ENCODE measurements at places on chromosomes 2 and 18. TPM values are rescaled to one million over a fixed set of nuclear protein-coding genes. Genes with fewer than 3 reads are reported as not detected.

XIRP2 gene
- total RNA-seq: not detected

RTP5 gene
- 0.29 TPM for total RNA-seq

PGAP1 gene
- total RNA-seq: 19.2 TPM

SMYD1 gene
- not detected for total RNA-seq

DNA sequence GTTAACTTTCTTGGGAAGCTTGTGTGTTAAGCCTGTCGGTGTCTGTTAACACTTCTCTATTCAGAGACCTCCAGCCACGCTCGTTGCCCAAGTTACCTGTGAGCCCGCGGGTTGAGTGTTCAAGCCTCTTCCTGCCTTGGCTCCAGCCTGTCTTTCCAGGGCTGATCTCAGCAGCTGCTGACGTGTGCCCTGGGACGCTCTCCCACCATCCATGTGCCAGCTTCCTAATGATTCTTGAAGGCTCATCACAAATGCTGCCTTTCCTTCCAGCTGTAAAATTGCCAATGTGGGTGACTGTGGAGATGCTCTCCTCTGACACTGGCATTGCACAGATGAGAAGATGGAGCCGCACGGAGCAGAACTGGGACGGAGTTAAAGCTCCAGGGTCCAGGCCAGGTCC is 6.1 kb downstream of the RNF144A start:
- no peak overlapping the region for H3K27ac ChIP-seq
- peaks cover 39% of the 10 kb centered on the region for H3K36me3 ChIP-seq
- H3K4me1 ChIP-seq: peaks cover 67% of the 10 kb centered on the region
- no peaks in the 10 kb centered on the region for H3K27me3 ChIP-seq
- no peak overlapping the region for H3K4me3 ChIP-seq

GRCh38 chr18:49976001-49976400 is 162.7 kb upstream of the ACAA2 start:
- no peak overlapping the region for H3K27ac ChIP-seq
- peaks cover 3% of the 10 kb centered on the region for H3K27me3 ChIP-seq
- DNase-seq: no peak
- H3K4me3 ChIP-seq: no peak overlapping the region

DNA sequence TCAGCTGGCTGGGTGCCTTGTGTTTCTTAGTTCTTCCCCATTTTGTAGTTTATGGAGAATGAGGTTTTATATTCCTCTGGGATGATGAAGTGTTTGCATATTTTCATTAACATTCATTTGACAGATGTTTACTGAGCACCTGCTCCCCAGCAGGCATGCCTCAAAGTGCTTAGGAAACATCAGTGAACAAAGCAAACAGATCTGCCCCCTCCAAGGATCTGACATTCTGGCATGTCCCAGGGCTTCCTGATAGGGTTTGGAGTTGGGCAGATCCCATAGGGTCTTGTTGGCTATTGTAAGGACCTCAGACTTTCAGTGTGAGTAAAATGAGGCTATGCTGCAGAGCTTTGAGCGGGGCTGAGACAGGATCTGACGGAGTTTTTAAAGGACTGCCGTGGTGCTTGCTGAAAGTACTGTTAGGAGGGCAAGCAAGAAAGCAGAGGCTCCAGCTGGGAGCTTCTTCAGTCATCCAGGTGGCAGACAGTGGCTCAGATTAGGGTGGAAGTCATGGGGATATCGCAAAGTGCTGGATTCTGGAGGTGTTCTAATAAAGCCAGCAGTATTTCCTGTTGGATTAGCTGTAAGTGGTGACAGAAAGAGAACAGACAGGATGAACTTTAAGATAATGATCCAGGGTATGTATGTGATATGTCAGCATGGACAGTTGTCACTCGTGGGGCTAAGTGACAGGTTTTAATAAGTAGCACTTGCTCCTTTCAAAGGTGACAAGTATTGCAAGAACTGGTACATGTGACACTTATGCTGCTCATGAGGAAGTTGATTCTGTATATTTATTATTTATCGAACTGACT is 11.3 kb upstream of the IAH1 start:
- peaks cover 12% of the 10 kb centered on the region for H3K4me1 ChIP-seq
- DNase-seq: no peak
- no peak overlapping the region for H3K4me3 ChIP-seq
- H3K36me3 ChIP-seq: peaks cover 24% of the 10 kb centered on the region
- H3K27me3 ChIP-seq: no peaks in the 10 kb centered on the region

DNA sequence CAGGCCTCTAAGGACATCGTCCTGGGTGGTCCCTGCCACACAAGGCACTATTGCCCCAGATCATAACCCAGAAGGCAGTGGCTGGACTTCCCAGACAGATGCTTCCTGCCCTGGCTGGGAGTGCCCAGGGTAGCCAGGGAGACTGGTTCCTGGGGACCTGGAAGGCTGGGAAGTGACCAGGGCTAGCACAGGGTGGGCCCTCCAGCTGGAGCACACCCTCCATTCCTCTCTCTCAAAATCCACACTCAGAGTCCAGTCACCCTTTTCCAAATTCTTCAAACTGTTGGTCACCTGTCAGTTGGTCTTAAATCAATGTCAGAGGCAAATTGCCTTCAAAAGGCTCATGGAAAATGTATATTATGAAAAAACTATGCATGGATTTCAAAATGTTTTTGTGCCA is 11.6 kb upstream of the TUBB6 start:
- H3K36me3 ChIP-seq: no peaks in the 10 kb centered on the region
- H3K27ac ChIP-seq: no peak overlapping the region
- H3K4me3 ChIP-seq: no peak overlapping the region
- peaks cover 3% of the 10 kb centered on the region for H3K27me3 ChIP-seq
- no peaks in the 10 kb centered on the region for H3K4me1 ChIP-seq
- DNase-seq: no peak

GRCh38 chr2:15844211-15844801 is 96.0 kb upstream of the MYCN start:
- H3K36me3 ChIP-seq: no peaks in the 10 kb centered on the region
- no peaks in the 10 kb centered on the region for H3K27me3 ChIP-seq
- DNase-seq: no peak
- H3K27ac ChIP-seq: no peak overlapping the region

GRCh38 chr2:85828725-85829124 is 60.1 kb downstream of the ST3GAL5 start:
- no peak overlapping the region for H3K4me3 ChIP-seq
- no peak overlapping the region for H3K27ac ChIP-seq
- H3K36me3 ChIP-seq: no peaks in the 10 kb centered on the region

GRCh38 chr2:141941210-141941714 is 189.6 kb downstream of the LRP1B start:
- H3K36me3 ChIP-seq: no peaks in the 10 kb centered on the region
- H3K4me1 ChIP-seq: no peaks in the 10 kb centered on the region
- DNase-seq: no peak
- no peak overlapping the region for H3K4me3 ChIP-seq
- H3K27me3 ChIP-seq: no peaks in the 10 kb centered on the region

GRCh38 chr2:165837122-165837521 is 43.1 kb upstream of the GALNT3 start:
- H3K4me1 ChIP-seq: no peaks in the 10 kb centered on the region
- DNase-seq: no peak
- H3K27ac ChIP-seq: no peak overlapping the region
- H3K4me3 ChIP-seq: no peak overlapping the region
- H3K36me3 ChIP-seq: no peaks in the 10 kb centered on the region
- no peaks in the 10 kb centered on the region for H3K27me3 ChIP-seq

GRCh38 chr2:64792995-64793639 is 139.4 kb upstream of the SERTAD2 start:
- no peak overlapping the region for H3K4me3 ChIP-seq
- no peaks in the 10 kb centered on the region for H3K4me1 ChIP-seq
- peaks cover 2% of the 10 kb centered on the region for H3K27me3 ChIP-seq

GRCh38 chr18:61064911-61065310 is 268.3 kb upstream of the CDH20 start:
- no peak for DNase-seq
- H3K27me3 ChIP-seq: no peaks in the 10 kb centered on the region
- no peak overlapping the region for H3K4me3 ChIP-seq
- H3K36me3 ChIP-seq: no peaks in the 10 kb centered on the region

DNA sequence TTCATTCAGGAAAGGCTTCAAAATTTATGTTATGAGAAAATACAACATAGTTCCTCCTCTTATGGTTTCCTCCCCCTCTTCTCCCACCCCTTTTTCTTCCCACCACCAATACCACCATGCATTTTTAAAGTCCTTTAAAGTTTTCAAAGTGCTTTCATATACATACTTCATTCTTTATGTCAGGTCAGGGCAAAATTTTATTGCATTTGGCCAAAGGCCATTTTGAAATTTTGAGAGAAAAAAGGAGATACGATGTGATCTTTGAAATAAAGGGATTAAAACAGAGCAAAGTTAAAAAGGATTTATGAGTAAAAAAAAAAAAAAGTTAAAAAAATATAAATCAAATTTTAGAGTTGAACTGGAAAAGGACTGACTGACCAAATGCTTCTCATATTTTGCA is 792.5 kb upstream of the FANCL start:
- no peak overlapping the region for H3K4me3 ChIP-seq
- H3K36me3 ChIP-seq: no peaks in the 10 kb centered on the region
- H3K27ac ChIP-seq: no peak overlapping the region
- H3K27me3 ChIP-seq: peaks cover 1% of the 10 kb centered on the region
- DNase-seq: no peak
